Activated T-helper 1 cell treated with anti-CD3 and anti-CD28 coated beads, Interleukin-2, amount 50 U/mL, for 16 hours (primary cell): ENCODE measurements at places on chromosomes 2 and 18.

GRCh38 chr2:239811111-239811781 is 213.9 kb downstream of the NDUFA10 start:
- no peak for DNase-seq

DNA sequence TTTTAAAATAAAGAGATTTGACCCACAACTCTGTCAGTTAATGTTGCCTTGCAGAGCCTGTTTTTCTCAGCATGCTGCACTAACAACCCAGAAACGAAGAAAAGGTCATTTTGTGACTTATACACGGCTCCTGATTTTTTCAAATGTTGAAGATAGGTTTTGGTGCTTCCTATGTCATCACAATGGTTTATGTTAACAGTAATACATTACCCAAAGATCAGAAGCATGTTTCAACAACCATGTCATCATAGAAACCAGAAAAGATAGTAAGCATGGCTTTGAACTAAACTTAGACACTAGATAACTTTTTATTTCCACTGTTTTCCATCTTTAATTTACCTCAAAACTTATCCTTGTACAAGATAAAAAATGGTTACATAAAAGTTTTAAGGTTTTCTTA is 10.1 kb downstream of the BAZ2B start:
- DNase-seq, result no peak

DNA sequence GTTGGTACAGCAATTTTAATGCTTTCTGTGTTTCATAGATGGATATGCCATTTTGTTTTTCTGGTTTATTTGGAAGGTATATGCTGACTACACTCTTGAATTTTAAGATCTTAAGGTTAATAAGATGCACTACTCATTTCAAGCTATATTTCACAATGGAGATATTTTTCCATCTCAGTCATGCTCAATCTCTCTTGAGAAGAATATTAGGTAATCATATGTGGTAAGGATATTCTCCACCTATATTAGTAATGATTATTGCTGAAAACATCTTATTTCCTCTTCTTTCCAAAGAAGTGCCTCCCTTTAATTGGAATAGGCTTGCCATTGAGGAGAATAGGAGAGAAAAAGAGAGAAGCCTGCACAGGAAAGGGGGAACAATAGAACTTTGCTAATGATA is 40.1 kb downstream of the EPB41L3 start:
- DNase-seq, result no peak

GRCh38 chr2:158879229-158879903 is 84.2 kb downstream of the DAPL1 start:
- no peak for DNase-seq

GRCh38 chr18:11817229-11817628 is 34.0 kb upstream of the CHMP1B start:
- DNase-seq, result no peak

- DNase-seq, result no peak
Observed at GRCh38 chr2:8433390-8433789, 248.5 kb upstream of the ID2 start.

- no peak for DNase-seq
Observed at GRCh38 chr2:230473378-230473777, 57.4 kb downstream of the SP100 start.

DNA sequence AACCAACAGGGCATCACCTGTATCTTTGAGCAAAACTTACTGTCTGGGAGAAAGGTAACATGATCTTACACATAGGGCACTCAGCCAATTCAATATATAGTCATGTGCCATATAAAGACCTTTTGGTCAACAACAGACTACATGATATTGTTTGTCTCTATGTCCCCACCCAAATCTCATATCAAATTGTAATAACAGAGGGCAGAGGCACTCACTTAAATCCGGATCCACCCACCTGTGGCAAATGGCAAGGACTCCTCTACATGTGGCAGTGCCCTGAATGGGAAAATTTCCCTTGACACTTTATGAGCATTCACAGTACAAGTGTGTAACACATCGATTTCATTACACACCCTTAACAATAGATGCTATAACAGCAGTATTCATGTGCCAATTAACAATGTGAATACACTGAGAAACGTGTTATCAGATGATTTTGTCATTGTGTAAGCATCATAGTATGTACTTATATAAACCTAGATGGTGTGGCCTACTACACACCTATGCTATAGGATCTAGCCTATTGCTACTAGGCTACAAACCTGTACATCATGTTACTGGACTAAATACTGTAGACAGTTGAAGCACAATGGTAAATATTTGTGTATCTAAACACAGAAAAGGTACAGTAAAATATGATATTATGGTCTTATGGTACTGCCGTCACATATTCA is 64.2 kb downstream of the STRADB start:
- no peak for DNase-seq

GRCh38 chr2:64213532-64214275 is 69.5 kb upstream of the PELI1 start:
- no peak for DNase-seq

GRCh38 chr2:180761224-180761623 is 219.2 kb upstream of the UBE2E3 start:
- no peak for DNase-seq

DNA sequence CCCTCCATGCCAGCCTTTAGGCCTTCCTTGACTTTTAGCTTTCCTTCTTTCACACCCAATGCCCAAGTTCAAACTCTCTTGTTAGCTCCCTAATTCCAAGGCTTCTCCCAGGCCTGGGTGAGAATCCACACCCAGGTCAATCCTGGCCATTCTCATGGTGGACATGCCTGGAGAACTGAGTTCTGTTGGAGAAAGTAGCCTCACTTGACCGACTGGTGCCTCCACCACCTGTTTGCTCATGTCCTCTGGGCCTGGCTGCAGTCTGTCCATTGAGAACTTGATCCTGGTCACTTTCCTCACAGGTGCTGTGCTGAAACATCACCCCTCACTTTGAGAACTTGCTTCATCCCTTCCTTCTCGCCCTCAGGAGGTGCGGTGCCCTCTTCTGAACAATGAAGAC is 189.1 kb upstream of the TWIST2 start:
- DNase-seq, result no peak

DNA sequence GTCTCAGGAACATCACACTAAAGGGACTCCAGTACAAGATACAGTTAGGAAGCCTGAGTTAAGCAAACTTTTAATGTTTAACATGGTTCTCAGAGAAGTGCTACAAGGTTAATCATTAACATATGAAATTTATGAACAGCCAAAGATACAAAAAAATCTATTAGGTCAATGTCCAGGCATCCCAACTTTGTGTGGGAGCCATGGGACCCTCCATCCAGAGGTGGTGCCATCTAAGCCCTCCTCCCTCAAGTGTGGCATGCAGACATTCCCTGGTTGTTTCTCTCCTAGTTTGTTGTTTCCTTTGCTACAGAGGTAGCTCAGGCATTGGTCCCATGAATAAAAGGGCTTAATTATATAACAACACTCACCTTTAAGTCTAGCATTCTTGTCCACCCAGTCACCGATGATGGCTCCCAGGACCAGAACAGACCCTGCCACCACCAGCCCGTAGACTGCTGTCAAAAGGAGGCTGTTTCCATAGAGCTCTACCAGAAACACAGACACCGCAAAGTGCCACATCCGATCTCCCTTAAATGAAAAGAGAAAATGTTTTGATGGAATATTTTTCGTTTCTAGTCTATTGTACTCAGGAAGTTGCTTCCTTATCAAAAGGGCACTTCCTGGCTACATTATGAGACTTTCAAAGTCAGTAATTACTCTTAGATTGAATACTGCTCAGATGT is 5.7 kb downstream of the SLC40A1 start:
- no peak for DNase-seq

- DNase-seq, result no peak
Observed at GRCh38 chr2:3617198-3617890, 22.4 kb downstream of the COLEC11 start.
